ENCODE measurements at places on chromosomes 6 and 20.
A peak's percentile ranks its signal among the peaks of the same experiment; 100 is the strongest.

GRCh38 chr6:144730088-144730645, 445.0 kb downstream of the UTRN start:
- no peak for DNase-seq

DNA sequence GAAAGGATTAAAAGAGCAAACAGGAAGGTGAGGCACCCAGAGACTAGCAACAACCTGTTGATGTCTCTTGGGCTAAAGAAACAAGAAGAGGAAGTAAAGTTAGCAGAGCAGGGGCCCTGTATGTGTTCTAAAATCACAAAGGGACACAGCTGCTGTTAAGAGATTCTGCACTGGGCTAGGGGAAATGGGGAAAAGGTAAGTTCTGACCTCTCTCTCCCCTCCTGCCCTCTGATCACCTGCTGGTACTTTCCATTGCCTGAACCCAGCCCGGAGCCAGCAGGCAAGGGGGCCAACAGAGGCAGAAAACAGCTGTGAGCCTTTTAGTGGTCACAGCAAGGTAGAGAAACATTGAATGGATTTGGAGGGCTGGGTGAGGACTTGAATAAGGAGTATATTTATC, 13.5 kb upstream of the CNR1 start:
- no peak for DNase-seq

GRCh38 chr20:17838921-17839320, 129.7 kb downstream of the SNX5 start:
- DNase-seq = no peak

DNA sequence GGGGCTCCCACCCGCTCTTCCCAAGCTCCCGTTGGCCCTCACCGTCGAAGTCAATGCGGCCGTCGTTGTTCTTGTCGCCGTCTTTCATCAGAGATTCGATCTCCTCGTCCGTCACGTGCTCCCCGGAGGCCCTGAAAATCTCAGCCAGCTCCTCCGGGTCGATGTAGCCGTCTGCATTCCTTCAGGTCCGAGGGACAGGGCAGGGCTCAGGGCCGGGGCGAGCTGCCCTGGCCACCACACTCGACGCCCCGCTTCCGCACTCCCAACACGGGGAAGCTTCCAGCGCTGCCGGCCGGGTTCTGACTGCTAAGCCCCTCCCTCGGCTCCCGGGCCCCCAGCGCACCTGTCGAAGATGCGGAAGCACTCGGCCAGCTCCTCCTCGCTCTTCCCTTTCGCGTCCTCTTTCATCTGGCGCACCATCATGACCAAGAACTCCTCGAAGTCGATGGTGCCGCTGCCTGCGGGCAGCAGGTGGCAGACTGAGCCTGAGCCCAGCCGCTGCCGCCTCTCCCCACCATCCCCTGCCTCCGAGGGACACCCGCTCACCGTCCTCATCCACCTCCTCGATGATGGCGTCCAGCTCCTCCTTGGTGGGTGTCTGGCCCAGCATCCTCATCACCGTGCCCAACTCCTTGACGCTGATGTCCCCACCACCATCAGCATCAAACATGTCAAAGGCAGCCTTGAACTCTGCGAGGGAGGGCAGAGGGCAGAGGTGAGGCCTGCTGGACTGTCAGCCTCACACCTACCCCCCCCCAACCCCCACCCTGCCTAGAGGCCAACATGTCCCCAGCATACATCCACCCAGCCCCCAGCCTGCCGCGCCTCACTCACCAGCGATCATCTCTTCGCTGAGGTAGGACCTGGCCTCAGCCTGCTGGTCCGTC, 2.9 kb downstream of the TNNC2 start:
- DNase-seq = no peak

GRCh38 chr6:87944541-87944954, 103.1 kb upstream of the SPACA1 start:
- peak; percentile 74 for DNase-seq

- DNase-seq = no peak
These were observed 98.0 kb downstream of the ERMARD start for GRCh38 chr6:169849396-169849795.

GRCh38 chr6:157209865-157210530, 113.3 kb downstream of the TMEM242 start:
- DNase-seq = no peak

DNA sequence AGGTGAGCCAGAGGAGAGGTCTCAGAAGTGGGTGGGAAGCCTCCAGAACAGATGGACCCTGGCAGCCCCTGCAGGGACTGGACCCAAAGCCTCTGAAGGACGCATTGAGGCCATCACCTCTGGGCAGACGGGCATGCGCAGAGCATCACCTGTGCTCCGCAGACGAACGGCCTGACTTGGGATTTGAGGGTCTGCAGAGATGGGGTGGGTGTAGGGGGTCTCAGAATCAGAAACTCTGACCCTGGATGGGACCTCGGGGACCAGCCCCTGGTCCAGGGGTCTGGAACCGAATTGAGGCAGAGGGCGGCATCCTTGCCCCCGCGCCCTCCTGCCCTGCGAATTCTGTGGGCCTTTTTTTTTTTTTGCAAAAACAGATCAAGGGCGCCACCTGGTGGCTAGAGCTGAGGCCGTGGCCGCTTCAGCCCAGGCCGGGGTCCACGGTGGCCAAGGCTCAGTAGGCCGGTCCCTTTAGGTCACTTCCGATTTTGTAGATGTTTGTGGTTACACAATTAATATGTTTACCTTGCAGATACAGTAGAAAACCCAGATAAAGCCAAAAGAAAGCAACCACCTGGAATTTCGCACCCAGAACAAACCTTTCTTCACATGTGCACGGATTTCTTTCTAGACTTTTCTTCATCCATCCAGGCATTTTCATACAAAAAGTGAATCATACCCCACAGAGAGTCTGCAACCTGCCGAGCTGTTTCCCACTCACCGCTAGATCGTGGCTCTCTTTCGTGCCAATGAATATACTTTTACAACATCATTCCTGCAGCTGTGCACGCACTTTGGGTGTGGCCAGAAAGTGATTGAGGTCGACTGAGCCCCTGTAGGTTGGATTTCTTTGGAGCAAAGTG, 25.9 kb downstream of the ZBP1 start:
- peak; percentile 60 for DNase-seq

DNA sequence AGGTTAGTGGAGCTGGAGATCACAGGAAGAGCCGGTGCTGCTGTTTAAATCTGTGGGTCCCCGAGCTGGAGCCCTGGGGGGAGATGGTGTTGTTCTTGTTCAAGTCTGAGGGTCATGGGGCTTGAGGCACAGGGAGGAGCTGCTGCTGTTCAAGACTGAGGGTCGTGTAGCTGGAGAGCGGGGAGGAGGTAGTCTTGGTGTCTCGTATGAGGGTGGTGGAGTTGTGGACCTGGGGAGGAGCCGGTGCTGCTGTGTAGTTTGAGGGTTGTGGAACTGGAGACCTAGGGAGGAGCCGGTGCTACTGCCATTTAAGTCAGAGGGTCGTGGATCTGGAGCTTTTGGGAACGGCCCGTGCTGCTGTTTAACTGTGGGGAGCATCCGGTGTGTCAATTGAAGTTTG, 112.2 kb upstream of the SULF2 start:
- DNase-seq = no peak

DNA sequence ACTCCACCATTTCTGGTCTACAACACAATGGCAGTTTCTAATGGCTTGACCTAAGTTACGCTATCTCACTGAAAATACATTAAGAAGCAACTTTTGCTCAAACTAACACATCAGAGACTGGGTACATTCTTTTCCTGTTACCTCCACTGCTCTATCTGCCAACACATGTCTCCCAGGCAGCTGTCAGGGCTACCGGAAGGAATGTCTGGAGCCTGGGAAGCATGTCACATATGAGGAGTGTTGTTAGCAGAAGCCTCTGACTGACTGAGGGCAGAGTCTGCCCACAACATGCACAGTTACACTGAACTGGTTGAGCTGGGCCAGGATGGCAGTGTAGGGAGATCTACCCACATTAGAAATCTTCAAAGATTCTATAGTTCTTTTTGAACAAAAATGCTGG, 264.5 kb downstream of the KIF16B start:
- no peak for DNase-seq

DNA sequence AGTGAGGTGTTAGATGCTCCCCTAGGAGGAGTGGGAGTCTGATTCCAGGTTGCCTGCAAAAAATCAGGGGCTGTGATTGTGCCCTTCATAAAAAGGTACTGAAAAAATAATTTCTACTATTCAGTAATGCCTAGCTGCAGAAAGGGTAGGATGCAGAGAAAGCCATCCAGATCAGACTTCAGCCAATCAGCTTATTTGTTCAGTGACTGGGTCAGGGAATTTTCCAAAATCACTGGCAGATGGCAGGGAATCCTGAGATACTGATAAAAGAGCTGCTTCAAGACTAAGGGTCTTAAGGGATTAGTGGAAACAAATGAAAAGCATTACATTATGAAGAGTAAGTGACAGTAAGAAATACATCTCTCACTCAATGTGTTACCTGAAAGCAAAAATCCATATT, 42.8 kb upstream of the MTRF1L start:
- no peak for DNase-seq

DNA sequence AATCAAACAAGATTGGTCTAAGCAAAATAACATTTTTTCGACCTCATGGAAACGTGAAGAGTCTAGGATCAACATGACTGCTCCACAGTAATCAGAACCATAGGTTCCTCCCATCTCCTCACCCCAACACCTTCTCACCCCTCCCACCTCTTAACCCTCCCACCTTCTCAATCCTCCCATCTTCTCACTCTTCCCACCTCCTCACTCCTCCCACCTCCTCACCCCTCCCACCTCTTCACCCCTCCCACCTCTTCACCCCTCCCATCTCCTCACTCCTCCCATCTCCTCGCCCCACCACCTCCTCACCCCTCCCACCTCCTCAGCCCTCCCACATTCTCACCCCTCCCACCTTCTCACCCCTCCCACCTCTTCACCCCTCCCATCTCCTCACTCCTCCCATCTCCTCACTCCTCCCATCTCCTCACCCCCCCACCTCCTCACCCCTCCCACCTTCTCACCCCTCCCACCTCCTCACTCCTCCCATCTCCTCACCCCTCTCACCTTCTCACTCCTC, 567.4 kb downstream of the C6orf118 start:
- DNase-seq = no peak

GRCh38 chr6:7631466-7631865, 41.5 kb downstream of the SNRNP48 start:
- DNase-seq = no peak

- DNase-seq = no peak
These were observed 46.8 kb downstream of the B4GALT5 start for GRCh38 chr20:49666911-49667310.

DNA sequence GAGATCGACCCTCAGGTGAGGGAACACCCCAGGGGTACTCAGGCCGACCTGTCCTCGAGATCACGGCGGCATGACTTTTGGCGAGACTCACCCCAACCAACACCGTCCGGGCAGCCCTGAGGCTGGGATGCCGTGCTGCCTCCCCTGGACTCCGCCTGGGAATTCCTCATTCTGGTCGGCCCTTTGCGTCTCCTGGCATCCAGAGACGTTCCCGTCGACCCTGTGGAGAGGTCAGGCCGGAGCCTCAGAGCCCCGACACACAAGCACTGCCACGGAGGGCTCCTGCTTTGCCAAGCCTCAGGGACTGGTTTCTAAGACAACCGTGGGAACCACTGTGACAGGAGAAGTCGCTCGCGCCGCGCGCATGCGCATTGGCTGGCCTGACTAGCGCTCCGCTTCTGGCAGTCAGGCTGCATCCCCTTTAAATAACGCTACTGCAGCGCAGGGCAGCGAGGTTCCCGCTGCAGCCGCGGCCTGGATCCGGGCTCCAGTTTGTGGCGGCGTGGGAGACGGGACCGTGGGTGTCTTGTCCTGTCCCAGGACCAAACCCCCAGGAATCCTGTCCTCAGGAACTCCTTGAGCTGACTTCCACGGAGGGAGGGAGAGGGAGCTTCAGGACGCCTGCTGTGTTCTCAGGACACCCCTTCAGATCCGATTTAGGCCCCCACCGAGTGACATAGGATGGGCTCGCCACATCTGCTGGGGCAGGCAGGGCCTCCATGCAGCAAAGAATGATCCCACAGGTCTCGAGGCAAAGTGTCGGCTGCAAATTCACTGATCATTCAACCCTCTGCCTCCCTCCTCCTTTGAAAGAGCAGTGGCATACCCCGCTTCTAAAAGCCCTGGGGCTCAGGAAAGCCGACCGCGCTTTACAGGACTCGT, 163.2 kb upstream of the ZNF337 start:
- DNase-seq = peak; percentile 81

- peak; percentile 47 for DNase-seq
These were observed 1.3 kb downstream of the ABHD16A start for GRCh38 chr6:31701666-31702404.

DNA sequence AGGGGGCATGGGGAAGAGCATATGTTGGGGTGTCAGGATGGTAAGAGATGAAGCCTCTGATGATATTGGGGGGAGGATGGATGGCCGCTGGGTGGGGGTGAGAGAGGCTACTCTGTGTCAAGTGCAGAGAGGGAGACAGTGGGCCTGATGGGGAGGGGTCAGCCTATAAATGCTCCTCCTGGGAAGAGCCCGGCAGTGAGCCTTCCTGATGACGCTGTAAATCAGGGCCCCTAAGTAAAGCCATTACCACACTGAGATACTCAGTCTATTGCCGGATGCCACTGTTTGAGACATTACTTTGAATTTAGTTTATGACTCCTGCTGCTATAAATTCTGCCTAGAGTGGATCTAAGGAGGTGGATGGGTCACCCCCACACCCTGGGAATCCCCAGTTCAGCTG, 28.1 kb downstream of the LRFN2 start:
- no peak for DNase-seq

DNA sequence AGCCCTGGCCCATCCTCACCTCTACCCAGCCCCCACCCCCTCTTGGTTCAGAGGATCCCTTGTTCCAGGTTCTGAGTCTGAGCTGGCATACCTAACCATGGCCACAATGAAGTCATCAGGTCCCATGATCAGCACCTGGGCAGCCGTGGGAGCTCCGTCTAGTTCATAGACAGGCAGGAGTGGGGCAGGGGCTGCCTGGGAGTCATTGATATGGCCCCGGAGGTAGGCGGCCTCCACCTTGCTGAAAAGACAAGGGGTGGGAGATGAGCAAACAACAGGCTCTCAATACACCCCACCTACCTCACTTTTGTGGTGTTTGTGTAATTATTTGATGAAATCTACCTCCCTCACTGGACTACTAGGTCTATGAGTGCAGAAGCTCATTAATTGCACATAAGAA, 20.4 kb downstream of the GGT7 start:
- no peak for DNase-seq

GRCh38 chr6:157715728-157716164, 107.3 kb upstream of the SNX9 start:
- peak; percentile 76 for DNase-seq

GRCh38 chr6:8435093-8435844, at the start of gene SLC35B3:
SLC35B3 (minus strand) TSS chr6:8435545.
- DNase-seq = peak; percentile 99

- no peak for DNase-seq
These were observed 2.3 kb downstream of the HLA-DQB2 start for GRCh38 chr6:32761072-32761471.

GRCh38 chr6:14559746-14560536, 442.4 kb downstream of the CD83 start:
- DNase-seq = no peak

GRCh38 chr6:111663692-111664564, 58.2 kb upstream of the TRAF3IP2 start:
- DNase-seq = peak; percentile 72

DNA sequence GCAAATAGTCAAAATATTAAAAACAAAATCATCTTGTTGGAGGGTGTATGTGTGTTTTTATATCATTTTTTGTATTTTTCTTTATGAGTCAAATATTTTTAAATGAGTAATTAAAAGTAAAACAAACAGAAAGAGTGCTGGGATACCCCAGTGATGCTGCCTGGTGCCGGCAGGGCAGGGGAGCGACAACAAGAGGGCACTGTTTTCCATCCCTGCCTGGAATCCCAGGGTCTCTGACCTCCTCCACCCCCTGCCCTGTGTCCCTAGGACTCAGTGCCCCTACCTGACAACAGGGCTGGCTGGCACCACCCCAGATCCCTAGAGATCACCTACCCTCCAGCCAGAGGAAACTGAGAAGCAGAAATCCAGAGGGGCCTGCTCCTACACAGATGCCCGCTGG, 41.9 kb upstream of the HMGA1 start:
- DNase-seq = no peak
